ENCODE measurements at places on chromosomes 12 and 14.
A peak's percentile ranks its signal among the peaks of the same experiment; 100 is the strongest.

DNA sequence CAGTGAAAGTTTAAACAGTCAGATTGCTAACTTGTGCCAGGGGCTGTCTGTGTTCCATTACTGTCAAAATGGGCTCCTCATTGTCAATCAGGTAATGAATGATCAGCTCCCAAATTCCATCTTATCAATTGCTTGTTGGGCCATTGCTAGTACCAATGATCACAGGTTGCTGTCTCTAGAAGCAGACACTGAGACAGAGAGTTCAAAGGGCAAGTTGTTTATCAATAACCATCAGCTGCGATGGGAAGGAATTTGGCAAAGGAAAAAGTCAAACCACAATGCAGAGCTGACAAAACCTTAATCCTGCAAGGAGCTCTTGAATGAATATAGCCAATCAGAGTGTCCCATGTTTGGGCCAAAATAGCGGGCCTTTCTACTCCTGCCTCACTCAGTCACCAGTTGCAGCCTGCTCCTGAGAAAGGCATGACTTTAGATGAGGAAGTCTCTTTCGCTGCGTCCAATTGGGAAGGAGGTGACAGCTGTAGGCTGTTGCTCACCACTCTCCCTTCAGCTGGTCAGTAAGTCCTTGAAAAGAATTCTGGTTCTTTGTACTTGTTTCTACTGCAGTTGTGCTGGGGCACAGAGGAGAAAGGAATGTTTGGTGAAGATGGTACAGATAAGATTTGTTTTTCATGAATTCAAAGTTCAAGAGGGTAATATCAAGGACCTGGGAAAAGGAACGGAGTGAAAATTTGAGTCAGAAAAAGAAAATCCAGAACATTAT lies 179.2 kb upstream of the PDE3A start:
- DNase-seq, result no peak

GRCh38 chr12:46752396-46752795 lies 73.4 kb downstream of the SLC38A4 start:
- DNase-seq, result no peak

DNA sequence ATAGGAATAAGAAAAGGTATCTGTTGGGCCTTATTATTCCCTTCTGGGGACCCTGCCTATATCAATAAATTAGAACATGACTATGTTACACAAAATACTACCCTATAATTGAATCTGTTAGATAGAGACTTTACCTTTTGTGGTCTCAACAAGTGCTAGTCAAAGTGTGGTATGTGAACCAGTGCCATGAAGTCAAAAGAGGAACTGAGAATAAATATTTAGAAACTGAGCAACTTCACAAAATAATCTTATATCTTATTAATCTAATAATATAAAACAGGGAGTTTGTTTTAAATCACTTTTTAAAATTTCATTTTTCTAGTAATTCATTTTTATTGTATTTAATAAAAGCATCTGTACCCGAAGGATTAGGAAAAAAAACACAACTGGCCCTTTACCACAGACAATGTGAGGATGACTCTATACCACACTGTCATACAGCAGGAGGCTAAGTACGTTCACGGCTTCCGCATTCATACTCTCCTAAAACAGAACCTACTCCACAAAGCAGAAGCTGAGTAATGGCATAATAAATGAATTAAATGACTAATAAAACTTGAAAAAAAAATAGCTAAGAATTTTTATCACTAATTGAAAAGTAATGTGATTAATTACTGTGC lies 42.1 kb downstream of the SEC23A start:
- no peak for DNase-seq

DNA sequence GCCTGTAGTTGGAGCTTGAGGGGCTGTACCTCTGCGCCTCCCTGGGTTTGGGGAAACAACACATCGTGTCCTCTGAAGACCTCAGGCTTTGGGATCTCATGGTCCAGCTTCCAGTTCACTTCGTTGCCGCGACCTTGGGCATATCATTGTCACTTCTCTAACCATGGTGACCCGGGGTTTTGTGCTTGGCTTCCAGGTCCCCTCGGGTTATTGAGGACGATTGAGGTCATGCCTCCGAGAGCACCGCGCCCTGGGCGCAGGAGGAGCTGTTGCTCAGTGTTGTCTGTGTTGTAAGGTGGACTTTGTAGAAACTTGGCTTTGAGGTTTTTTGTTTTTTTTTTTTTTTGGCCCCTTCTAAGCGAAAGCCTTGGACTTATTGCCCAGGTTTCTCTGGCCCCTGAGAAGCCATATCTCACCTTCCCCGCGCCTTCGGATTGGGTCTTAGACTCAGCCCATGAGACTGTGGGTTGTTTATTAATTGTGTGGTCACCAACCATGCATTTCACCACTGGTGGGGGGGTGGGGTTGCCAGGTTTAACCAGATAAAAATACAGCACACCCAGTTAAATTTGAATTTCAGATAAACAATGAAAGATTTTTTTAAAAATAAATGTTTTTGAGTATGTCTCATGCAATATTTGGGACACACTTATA lies 2.6 kb downstream of the BCL7A start:
- no peak for DNase-seq

- DNase-seq, result no peak
Measured at GRCh38 chr14:60278350-60278749, 29.3 kb downstream of the PPM1A start.

DNA sequence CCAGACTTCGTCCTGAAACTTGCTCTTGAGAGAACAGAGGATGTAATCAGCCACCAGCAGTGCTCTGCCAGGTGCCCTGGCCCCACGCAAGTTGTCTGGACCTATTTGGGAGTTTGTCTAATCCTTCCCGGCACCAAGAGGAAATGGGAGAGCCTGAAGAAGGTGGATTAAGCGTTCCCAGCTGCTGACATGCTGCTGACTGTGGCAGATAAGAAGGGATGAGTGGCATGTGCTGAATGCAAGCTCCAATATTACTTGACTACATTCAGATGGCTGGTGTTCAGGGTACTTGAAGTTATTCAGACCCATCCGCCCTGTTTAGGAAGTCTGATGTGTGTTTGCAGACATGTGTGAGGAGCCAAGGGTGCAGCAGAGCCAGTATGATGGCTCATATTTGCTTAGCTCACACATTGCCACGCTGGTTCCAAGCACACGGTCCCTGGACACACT lies 440.6 kb upstream of the CCDC196 start:
- peak; percentile 76 for DNase-seq

DNA sequence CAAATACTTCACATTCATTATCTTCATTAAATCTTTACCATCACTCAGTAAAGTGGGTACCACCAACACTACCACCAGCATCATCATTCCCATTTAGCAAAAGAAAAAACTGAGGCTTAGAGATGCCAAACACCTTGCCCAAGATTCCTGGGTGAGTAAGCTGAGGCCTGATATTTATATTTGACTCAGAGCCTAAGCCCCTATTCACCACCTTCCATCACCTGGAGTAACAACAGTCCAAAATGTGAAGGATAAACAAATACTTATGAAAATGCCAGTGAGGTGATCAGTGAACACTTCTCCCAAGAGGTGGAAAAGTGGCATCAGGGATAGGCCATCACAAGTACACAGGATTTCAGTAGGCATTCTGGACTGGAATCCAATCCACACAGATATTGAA lies 3.7 kb downstream of the SLC38A1 start:
- DNase-seq, result no peak

DNA sequence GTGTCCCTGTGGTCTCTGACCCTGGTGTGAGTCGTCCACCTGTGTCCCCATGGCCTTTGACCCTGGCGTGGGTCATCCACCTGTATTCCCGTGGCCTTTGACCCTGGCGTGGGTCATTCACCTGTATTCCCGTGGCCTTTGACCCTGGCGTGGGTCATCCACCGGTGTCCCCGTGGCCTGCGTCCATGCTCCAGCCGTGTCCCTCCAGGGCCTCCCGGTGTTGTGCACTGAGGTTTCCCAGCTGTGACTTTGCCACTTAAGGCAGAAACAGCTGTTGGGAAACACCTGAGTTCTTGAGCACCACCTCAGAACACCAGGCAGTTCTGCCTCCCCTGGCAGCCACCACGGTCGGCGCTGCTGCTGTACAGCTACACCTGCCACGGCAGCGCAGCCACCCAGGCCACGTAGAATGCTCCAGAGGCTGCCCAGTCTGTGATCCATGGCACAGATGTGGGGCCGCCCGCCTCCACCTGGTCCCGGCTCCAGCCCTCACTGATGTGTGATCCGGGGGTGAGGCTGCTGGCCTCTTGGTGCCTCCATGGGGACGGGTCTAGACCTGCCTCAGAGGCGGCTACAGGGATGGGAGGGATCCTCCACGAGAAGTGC lies 69.1 kb upstream of the GALNT9 start:
- DNase-seq, result no peak

DNA sequence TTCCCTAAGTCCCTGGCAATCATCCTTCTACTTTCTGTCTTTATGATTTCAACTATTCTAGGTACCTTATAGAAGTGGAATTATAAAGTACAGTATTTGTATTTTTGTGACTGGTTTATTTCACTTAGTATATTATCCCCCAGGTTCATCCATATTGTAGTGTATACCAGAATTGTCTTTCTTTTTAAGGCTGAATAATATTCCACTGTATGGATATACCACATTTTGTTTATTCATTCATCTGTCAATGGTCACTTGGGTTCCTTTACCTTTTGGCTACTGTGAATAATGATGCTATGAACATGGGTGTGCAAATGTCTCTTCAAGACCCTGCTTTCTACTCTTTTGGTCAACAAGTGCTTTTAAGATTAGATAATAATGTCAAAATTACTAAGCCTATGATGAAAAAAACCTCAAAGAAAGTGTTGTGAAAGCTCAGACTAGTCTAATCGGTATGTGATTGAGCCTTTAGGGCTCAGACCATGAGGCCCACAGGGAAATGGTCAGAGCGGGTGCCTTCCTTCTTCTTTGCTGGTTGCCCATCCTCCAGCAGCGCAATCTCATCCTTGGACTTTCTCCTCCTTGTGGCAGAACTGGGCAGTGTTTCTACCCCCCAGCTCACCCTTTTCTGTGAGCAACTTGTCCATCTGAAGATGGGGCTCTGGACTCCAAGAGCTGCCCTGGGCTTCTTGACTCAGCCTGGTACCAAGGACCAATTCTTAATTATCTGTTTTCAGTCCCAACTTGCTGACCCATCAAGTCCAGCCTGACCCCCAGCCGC lies 105.4 kb downstream of the TTC8 start:
- no peak for DNase-seq

DNA sequence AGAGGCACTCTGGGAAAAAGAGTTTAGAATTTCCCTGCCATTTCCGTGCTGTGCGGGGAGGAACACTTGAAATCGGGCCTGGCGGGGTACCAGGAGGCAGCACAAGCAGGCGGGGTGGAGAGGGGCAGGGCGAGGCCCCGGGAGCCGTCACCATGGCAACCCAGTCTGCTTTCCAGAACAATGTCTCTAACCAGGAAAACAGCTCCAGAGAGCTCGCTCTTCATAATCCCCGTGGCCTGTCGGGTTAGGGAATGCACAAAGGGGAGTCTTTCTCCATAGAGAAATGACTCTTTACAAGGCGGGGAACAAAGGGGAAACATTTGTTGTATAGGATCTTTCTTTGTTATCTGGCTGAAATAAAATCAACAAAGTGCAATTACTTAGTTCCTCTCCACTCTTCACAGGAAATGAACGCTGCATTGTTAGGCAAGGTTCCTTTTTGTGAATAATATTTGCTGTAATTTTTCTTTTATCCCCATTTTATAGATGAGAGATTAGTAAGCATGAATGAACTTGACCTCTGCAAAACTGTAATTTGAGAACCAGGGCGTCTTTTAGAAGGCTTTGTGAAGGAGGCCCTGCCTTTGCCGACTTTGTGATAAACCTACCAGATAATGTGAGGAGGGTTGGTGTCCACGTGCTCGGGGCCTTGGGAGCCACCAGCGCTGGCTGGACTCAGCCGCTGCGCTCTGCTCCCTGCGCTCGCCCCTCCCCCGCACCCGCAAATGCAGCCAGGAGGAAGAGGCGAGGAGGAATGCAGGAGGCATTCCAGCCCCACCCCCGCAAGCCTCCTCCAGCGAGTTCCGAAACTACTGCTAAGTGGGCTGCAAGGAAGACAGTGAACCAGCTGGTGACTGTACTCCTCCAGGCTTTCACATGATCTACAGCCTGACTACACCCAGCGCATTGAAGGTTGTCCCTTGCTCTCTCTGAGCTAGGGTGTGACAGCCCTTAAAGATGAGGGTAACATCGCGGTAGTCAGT lies 105.2 kb upstream of the ATF7IP start:
- DNase-seq, result peak; percentile 97

DNA sequence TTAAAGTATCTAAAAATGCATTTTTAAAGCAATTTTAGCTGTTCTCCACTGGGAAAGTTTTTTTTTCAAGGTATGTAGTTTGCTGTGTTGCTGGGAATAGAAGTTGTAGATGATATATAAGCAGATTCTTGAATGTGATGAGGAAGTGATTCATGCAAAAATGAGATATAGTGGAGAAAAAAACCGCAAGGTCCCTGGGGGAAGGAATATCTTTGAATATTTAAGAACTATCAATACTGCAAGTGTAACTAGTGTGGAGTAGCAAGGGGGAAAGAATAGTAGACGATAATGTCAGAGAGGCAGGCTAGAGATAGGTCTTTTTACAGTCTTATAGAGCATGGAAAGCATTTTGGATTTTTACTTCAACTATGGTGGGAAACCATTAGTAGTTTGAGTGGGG lies 42.5 kb downstream of the PTCSC3 start:
- DNase-seq, result no peak

- DNase-seq, result peak; percentile 17
Measured at GRCh38 chr12:79063258-79063657, 198.7 kb downstream of the SYT1 start.

- no peak for DNase-seq
Measured at GRCh38 chr12:116765271-116765670, 27.2 kb downstream of the RNFT2 start.

- peak; percentile 5 for DNase-seq
Measured at GRCh38 chr14:92880851-92881250, 42.1 kb upstream of the CHGA start.

DNA sequence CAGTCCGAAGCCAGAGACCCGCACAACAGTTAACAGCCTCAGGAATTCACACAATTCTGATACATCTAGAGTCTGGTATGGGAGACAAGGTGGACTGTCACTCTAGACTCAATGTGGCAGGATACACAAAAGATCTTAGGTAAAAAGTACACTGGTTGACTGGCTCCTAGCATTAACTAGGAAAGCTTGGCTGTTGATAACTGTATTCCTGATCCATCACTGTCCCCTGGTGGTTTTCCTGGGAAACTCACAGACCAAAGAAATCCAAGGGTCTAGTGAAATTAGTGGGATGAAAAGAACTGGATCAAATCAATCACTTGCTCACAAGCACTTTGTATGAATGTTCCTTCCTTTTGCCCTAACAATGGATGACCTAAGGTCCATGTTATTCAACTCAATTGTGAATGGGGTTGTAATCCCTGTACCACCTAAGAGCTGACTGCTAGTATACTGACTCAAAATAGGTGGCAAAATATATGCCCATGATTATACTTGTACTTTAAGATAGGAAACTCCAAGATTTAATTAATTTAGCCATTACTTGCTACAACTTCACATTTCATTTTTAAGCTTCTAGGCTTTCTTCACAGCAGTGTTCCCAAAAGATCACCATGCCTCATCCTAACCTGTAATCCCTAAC lies 14.0 kb downstream of the NPC2 start:
- peak; percentile 41 for DNase-seq

GRCh38 chr12:109069307-109070271 lies 17.2 kb downstream of the USP30 start:
- no peak for DNase-seq

GRCh38 chr14:21748869-21749303 lies 75.3 kb upstream of the OR4E1 start:
- peak; percentile 5 for DNase-seq

- no peak for DNase-seq
Measured at GRCh38 chr12:70178038-70178437, 65.2 kb upstream of the CNOT2 start.
